ENCODE measurements at places on chromosomes 7 and 10.

DNA sequence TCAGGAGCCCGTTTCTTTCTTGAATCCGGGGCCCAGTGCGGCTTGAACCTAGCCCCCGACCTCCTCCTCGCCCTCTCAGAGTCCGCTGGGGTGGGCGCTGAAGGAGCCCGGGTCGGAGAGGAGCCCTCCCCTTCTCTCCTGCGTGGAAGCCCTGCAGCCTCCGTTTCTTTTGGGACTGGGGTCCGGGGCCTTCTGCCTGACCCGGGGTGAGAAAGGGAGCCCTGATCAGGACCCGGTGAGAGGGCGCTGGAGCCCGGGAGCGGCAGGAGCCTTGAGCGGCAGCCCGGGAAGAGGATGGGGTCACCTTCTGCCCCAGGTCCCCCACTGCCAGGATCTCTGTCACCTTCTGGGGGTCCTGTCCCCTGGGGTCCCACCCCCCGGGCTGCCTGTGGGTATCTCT, 162.3 kb downstream of the ZNF33B start:
- no peak for DNase-seq

DNA sequence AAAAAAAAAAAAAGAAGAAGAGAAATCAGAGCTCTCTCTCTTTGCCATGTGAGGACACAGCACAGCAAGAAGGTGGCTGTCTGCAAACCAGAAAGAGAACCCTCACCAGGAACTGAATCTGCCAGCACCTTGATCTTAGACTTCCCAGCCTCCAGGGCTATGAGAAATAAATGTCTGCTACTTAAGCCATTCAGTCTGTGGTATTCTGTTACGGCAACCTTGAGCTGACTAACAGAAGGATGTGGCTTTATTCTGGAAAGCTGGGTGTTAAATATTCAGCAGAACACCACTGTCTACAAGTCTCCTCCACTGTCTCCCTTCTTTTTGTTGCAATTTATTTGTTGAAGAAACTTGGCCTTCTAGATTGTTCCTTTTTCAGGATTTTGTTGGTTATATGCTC, 5.0 kb downstream of the COL26A1 start:
- DNase-seq, result no peak

GRCh38 chr7:39217783-39218182, 240.1 kb downstream of the POU6F2 start:
- DNase-seq, result peak; percentile 63

- no peak for DNase-seq
Measured at GRCh38 chr7:149140831-149141230, 6.4 kb upstream of the ZNF398 start.

DNA sequence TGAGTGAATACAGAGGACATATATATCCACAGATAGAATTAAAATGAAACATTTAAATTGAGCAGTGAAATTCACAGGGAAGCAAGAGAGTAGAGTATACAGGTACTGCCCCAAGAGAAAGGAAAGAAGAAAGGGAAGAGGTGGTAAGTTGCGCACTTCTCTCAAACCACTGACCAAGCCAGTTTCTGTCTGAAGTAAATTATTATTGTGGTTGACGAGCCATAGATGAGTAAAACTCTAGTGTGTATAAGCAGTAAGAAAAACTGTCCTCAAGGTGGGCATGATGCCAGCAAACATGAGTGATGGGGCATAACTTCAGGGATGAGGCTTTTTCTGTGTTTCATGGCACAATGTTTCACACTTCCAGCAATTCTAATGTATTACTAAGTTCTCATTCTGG, 4.4 kb upstream of the BET1 start:
- no peak for DNase-seq

DNA sequence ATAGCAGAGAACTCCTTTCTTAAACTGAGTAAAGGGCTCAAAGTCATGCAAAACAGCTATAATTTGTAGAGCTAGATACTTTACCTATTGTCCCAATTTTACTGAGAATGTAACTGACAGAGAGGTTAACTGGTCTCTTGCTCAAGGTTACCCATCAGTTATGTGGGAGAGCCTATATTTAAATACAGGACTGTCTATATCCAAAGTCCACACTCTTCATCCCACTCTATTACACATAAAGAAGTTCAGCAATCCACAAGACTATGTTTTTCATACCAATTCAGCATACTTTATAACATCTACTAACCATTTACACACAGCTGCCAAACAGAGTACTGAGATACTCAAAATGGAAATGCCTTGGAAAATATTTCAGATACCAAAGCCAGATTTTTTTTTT, 100.2 kb downstream of the MICU1 start:
- no peak for DNase-seq

DNA sequence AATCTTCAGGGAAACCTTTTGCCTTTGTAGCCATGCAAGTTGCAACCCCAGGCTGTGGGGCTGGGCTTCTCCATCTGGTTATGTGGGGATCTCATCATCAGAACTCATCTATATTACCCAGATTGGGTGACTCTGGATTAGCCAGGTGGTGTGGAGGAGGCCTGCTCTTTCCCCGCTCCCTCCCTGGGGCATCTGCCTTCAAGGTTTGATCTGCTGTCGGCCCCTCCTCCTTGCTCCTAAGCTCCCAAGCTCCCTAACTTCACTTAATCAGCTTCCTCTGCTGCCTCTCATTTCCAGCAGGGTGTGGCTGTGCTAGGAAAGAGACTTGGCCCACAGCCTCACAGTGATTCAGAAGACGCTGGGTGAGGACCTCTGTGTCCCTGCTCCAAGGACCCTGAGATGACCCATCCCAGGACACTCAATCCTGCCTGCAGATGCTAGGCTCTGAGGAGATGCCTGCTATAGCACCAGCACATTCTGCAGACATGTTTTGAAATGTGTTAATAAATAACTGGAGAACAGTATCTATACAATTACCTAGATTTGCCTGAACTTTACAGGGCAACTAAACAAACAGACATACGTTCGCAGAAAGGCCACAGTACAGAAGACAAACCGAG, 392.1 kb upstream of the PODXL start:
- no peak for DNase-seq

DNA sequence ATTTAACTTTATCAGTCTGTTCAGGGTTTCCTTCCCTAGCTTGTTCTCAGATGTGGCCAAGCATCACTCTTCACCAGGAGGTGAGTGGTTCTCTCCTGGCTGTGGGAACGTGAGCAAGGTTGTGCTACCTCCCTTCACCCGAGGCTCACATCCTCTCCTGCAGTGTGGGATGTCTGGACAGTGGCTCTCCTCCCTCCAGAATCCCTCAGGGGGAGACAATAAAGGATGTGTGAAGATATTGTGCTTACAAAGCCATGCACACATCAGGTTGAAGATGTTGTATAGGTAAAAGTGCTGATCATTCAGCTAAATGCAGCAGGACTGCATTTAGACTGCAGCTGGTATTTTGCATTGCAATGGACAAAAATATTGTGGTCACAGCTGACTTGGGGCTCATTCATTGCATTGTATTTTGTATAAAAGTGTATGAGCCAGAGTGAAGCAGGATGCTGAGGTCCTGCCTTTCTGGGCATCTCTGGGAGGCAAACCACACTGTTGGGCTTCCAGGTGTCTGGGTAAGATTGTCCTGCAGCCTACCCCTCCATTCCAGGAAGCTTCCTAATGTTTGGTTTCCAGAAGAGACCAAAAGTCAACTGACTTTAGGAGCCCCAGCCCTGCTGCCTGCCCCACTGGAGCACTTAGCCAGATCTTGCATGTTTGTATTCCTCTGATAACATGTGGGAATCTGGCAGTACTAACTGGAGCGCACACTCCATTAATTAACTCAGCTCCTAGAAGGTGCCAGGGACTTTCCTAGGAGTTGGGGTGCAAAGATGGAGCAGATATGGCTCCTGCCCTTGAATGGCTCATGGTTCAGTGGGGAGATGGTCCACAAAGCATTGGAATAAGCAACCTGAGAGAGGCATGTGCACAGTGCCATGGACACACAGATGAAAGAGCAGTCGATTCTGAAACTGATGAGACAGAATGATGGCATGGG, 292.5 kb upstream of the ZNF32 start:
- no peak for DNase-seq

DNA sequence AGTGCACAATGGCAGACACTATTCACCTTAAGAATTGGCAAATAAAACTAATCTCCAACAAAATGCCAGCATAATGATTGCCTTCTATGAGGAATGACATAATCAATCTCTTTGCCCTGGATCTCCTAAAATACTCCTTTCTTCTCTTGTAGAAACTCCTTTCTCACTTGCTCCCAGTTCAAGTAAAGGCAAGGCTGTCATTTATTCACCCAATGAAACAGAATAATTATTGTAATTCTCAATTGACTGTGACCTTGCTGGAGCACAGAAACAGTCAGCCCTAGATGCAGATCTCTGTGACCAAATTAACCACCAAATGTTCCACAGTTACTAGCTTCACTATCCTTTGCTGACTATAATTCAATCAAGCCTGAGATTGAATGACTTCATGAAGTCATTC, 99.3 kb downstream of the SEMA3C start:
- no peak for DNase-seq

GRCh38 chr7:41039981-41040380, 662.9 kb downstream of the INHBA start:
- no peak for DNase-seq

DNA sequence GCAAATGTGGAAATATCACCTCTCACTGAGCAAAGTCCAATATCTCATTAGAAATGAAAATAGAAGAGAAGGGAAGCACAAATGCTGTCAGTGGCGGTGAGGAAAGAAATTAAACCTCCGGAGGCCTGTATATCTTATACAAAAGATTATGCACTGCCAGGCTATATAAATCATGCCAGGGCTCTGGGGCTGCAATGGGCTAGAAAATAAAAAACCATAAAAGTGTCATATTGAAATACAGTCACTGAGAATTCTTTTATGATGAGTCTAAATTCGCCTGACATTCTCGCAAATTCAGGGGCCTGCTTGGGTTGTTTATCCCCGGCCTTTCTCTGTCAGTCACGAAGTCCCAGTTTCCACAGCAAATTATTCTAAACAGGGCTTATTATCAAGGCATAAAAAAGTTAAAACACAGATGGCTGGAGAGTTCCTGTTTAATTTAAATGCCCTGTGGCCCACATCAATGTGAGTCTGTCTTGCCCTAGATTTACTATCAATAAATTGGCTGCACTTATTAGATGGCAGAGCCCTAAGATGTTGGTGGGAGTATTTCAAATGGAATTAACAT, 193.8 kb downstream of the SNX10 start:
- no peak for DNase-seq

- DNase-seq, result no peak
Measured at GRCh38 chr7:30223896-30224295, 60.5 kb upstream of the ZNRF2 start.

GRCh38 chr10:23157239-23157681, 34.9 kb upstream of the PTF1A start:
- no peak for DNase-seq

GRCh38 chr7:30281791-30282190, 2.6 kb upstream of the ZNRF2 start:
- DNase-seq, result no peak

- DNase-seq, result no peak
Measured at GRCh38 chr10:69045441-69046300, 42.2 kb upstream of the SRGN start.

GRCh38 chr10:22438711-22439110, 93.4 kb downstream of the SPAG6 start:
- DNase-seq, result no peak

- DNase-seq, result no peak
Measured at GRCh38 chr7:55441002-55441401, 75.9 kb downstream of the LANCL2 start.

DNA sequence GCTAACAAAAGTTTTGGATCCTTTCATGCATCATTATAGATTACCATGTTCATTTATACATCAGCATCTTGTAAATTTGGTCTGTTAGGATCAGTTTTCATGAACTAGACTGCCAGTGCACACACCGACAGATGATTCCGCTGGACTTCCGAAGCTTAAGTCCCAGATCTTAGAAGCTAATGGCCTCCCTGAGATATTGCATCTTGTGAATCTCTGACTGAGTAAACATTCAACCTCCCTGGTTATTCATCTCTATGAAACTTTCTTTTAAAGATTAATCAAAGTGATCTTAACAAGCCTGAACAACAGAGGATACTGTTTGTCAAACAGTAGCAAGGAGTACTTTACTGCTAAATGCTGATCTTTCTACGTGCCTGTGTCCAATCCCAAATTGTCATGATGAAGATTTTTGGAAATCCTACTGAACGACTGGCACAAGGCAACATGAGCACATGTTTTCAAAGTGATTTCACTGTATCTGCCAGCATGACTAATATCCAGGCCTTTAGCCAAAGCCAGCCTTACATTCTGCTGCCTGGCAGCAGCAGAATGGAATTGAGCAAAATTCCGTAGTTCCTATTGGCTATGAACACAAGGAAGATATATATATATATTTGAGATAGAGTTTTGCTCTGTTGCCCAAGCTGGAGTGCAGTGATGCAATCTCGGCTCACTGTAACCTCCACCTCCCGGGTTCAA, 91.3 kb upstream of the ANK3 start:
- no peak for DNase-seq

DNA sequence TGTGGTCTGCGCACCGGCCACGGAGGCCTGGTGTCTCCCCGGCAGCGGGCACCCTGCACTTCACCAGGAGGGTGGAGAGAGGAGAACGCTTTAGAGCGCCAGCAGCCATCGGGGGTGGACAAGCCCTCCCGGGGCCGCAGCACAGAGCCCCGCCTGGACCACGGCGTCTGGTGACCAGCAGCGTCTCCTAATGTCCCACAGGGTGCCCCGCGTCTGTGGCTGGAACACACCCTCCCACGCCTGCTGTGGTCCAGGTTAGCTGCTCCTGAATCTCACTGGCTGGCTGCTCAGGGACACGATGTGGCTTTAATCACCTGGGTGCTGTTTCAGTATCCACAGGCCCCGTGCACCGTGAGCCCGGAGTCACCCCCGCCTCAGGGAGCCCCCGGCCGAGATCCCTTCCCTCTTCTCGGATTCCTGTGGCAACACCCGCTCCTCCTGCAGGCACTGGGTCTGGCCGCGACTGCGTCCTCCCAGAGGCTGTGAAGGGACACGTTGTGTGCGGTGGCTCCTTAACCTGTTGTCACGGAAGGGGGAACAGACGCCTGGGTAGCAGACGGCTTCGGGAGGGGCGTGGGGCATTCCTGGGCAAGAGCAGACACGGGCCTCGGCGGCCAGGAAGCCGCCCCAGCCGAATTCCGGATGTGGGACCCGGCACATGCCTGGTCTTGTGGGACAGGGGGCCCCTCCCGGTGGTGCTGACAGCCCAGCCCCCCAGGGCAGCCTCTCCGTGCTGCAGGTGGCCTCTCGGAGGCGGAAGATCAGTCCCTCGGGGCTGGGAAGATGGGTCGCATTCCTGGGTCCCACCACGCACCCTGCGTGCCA, 78.9 kb downstream of the FOXL3 start:
- no peak for DNase-seq

GRCh38 chr7:140617081-140617480, 23.5 kb downstream of the DENND2A start:
- DNase-seq, result no peak

DNA sequence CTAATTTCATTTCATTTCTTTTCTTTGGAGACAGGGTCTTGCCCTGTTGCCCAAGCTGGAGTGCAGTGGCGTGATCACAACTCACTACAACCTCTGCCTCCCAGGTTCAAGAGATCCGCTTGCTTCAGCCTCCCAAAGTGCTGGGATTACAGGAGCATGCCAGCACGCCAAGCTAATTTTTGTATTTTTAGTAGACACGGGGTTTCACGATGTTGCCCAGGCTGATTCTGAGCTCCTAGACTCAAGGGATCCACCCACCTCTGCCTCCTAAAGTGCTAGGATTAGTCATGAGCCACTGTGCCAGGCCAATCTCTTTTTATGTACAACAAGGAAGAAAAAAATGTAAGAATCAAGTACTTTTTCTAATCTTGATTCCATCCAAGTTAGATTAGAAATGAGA, 10.7 kb upstream of the KMT2E start:
- no peak for DNase-seq
